ENCODE measurements at places on chromosomes 7 and 10.

DNA sequence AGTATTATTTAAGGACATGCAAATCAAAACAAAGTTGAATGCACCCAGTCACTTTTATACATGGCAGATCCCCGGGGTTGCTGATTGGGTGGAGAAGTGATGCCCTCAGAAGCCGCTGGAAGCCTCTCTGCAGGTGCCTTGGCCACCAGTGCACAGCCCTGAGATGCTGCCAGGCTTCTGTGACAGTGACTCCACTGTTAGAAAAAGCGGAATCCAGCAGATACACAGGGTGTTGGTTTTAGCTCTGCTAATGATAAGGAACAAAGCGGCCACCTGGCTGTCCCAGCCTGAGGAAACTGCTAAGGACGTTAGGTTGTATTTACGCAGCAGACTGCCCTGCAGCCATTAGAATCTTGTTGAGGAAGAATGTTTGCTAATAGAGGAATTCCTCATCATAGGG lies 47.5 kb downstream of the JAKMIP3 start:
- no peak for DNase-seq

DNA sequence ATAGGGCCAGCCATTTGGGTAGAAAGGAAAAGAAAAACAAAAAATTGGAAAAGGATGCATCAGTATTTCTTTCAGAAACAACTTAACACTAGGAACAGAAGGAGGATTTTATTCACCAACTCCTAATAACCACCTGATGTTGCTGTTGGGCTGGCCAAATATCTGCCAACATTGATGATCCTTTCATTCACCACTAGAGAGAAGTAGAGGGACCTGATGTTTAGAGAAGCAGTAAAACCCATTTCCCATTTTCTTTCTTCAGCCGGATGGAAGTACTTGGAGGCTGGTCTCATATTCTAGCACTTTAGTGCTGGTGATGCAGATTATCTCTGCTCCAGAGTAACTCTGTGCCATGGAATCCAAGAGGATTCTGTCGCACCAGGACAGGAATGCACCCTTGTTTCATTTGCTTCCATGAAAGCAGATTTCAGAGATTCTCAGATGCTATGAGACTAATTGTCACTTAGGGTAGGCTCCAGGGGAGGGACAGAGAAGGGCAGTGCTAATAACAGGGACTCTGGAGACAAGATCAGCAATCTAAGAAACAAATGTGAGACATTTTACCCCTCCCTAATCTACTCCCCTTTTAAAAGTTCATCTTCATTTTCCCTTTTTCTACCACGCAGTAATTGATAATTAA lies 3.1 kb downstream of the KLLN start:
- no peak for DNase-seq

- no peak for DNase-seq
Measured at GRCh38 chr10:369684-370448, 234.6 kb downstream of the ZMYND11 start.

DNA sequence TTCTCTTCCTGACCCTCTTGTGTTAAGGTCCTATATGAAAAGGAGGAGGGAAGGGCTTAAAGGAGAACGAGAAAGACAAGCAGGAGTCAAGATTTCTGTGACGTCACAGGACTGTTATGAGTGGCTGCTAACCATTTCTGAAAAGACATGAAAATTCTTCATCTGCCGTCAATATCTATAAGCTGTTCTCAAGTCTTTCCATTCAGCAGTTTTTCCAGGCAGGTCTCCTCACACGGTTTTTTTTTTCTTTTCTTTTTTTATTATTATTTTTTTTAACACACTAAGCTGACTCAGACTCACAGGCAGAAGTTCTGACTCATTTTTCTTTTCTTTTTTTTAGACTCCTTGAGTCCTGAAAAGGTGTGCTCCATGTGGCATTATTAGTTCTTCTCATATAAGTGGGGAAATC lies 72.0 kb downstream of the DGKI start:
- DNase-seq: no peak
